Activated CD4-positive, alpha-beta T cell treated with anti-CD3 and anti-CD28 coated beads, Interleukin-2, amount 50 U/mL, for 16 hours (primary cell): ENCODE measurements at places on chromosomes 2 and 18.

DNA sequence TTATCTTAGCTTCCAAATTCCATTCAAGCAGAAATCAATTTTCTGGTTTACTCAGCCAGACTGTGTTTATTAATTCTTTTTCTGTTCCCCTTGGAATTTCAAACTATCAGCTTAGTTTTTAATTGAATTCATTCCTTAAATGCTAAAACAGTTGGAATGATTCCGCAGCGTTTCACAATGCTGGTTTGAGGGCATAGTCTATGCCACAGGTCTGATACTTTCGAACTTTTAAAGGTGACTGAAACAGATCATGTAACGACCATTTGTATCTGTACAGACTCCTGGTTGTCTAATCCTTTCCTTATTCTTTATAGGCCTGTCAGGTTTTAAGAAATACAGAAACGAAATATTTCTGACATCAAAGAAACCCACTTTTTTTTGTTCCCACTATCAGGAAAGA, 45.4 kb downstream of the STPG4 start:
- no peak for DNase-seq

GRCh38 chr2:112062894-112063293, 7.8 kb downstream of the TMEM87B start:
- peak; percentile 37 for DNase-seq

DNA sequence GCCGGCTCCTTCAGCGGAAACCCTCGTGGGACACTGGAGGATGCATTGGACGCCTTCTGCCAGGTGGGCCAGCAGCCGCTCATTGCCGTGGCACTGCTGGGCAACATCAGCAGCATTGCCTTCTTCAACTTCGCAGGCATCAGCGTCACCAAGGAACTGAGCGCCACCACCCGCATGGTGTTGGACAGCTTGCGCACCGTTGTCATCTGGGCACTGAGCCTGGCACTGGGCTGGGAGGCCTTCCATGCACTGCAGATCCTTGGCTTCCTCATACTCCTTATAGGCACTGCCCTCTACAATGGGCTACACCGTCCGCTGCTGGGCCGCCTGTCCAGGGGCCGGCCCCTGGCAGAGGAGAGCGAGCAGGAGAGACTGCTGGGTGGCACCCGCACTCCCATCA, 7.8 kb upstream of the CENPA start:
- no peak for DNase-seq

DNA sequence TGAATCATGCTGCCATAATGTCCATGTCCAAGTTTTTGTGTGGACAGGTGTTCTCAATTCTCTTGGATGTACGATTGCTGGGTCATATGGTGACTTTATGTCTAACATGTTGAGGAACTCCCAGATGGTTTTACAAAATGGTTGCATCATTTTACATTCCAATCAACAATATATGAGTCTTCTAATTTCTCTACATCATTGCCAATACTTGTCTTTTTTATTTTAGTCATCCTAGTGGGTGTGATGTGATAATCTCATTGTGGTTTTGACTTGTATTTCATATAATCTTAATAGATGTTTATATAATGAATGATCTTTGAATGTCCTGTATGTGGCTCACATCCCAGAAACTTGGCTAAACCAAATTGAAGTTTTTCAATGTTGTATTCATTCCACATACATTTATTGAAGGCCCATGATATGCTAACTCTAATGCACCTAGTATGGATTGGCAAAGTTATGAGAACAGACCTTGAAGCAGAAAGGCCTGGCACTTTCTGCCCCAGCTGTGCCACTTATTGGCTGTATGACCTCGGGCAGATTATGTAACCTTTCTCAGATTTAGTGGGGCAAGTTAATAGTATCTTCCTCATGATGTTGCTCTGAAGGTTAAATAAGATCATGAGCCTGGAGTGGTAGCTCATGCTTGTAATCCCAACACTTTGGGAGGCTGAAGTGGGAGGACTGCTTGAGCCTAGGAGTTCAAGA, 205.4 kb downstream of the RAB3GAP1 start:
- no peak for DNase-seq

- DNase-seq, result peak; percentile 10
Measured at GRCh38 chr2:99088017-99088416, 53.5 kb upstream of the C2orf15 start.

GRCh38 chr2:30583204-30583749, 136.2 kb downstream of the LCLAT1 start:
- no peak for DNase-seq

DNA sequence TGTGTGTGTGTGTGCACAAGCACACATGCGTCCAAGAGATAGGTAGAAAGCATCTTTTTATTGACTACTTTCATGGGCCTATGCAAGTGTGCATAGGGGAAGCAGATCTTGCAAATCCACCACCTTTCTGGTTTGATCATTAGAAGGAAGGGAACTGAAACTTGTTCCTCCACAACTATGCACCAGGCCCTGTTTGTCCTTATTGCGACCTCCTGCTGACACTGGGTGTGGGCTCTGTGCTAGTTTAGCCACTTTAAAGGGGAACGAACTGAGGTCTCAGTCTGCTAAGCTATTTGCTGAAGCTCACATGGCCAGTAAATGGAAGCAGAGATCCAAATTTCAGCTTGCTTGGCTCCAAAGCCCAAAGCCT, 32.1 kb upstream of the INSIG2 start:
- DNase-seq, result no peak

- DNase-seq, result no peak
Measured at GRCh38 chr2:10977621-10978020, 65.9 kb downstream of the KCNF1 start.

GRCh38 chr2:27765621-27766286, 5.8 kb upstream of the MRPL33 start:
- peak; percentile 29 for DNase-seq

DNA sequence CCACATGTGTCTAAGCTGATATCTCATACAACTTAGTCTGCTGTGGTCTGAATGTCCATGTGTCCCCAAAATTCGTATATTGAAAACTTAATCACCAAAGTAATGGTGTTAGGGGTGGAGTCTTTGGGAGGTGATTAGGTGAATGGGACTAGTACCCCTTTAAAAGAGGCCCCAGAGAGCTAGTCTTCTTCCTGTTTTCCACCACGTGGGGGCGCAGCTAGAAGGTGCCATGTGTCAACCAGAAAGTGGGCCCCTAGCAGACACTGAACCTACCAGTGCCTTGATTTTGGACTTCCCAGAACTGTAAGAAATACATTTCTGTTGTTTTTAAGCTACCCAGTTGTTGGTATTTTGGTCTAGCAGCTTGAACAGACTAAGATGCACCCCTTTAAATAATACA, 86.6 kb downstream of the ASB1 start:
- peak; percentile 37 for DNase-seq

DNA sequence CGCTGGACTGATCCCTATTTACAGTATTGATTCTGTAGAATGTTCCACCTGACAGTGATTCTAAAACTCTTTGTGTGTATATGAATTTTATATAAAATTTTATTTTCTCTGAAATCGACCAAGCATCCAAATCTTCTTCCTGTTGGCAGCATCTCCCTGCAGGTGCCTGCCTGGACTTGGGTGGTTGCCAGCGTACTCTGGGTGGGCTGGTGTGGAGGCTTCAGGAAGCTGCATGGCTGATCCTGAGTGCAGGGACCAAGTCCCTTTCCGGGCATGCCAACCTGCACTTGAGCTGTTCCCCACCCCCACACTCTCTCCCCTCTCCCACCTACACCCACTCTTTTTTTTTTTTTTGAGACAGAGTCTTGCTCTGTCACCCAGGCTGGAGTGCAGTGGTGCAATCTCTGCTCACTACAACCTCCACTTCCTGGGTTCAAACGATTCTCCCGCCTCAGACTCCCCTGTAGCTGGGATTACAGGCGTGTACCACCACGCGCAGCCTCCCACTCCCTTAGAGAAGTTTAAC, 53.2 kb upstream of the ALKAL2 start:
- no peak for DNase-seq

DNA sequence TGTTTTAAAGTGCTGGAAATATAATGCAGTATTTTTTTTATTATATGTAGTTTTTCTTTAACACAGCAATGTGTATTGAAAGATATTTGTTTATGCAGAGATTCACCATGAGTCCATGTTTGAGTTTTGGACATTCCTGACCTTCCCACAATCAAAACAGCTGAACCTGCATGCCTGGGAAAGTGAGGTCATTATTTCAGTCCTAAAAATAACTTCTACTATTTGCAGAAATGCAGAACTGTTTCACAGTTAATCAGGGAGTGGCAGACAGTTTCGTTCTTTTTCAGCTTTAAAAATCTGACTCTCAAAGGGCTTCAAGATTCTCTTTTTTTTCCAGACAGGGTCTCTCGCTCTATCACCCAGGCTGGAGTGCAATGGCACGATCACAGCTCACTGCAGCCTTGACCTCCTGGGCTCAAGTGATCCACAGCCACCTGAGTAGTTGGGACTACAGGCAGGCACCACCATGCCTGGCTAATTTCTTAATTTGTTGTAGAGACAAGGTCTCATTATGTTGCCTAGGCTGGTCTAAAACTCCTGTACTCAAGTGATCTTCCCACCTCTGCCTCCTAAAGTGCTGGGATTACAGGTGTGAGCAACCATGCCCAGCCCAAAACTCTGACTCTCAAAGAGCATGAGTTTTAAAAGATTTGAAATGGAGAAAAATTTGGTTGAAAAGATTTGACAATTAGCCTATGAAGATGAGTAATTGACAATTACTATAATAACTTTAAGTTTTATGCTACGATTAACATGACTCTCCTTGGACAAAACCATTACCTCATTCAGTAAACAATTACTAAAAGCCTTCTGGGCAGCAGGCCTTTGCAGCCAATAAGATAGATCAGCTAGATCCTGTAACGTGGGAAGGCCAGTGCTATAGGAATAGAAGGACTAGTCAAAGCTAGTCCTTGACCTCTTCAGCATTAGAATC, 5.0 kb upstream of the MYL12B start:
- DNase-seq, result no peak

- no peak for DNase-seq
Measured at GRCh38 chr2:84388133-84388532, 70.9 kb downstream of the SUCLG1 start.

DNA sequence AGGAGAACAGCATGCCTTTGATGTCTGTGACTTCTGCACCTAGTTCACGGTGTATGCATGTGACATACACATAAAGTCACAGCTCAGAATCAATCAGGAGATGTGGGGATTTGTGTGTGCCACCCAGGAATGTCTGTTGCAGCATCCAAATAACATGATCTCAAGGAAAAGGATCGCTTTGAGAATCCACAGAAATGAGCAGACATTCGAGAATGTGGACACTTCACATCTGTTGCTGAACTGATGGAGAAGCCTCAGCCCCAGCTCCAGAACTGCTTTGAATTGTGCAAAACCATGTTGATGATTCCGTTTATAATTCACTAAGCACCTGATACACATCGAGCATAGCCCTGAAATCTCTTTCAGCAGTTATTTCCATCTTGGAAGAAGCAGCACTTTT, 208.6 kb downstream of the CMPK2 start:
- no peak for DNase-seq

DNA sequence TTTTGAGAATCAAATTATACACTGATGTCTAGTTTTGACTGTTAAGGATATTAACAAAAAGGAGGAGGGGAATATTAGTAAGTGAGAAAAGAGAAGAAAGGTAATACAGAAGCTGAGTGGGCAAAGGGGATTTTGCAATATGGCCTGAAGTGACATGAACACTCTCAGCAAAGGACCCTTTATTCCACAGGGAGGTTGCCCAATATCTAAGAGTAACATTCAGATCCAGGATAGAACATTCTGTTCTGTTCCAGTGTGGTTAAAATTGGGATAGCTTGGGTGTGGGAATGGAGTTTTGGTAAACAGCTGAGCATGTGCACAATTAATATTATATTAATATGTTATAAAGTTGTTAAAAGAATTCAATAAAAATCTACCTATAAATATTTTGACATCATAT, 120.1 kb downstream of the ZNF385B start:
- no peak for DNase-seq

DNA sequence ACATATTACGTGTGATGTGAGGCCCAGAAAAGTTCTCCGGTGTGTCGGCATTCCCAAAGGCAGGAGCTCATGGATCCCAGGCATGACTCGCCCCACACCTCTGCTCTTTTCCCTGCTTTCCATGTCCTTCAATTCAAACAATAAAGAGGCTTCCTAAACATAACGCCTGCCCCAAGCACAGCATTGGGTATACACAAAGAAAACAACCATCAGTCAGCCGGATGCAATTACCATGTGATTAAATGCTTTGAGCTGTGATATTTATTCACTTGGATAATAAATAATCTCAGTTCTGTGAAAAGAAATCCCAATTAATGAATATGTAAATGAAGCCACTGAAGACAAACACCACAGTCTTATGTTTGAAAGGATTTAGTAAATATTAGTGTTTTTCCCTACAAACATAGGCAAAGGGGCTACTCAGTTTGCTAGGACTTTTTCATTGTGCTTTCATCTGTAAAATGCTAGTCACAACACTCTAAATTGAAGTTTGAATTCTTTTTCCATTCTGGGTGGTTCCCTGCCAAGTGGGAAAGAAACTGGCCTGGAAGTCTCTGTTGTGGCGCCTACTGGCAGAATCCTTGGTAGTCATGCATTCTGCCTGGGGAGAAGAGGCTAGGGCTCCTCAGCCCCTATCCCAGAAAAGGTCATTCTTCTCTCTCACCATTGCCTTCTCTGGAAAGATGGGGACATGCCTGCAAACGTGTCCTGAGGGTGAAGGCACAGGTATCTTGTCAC, 144.7 kb downstream of the COL6A3 start:
- DNase-seq, result no peak

GRCh38 chr2:9753276-9753600, 90.0 kb upstream of the TAF1B start:
- peak; percentile 92 for DNase-seq

DNA sequence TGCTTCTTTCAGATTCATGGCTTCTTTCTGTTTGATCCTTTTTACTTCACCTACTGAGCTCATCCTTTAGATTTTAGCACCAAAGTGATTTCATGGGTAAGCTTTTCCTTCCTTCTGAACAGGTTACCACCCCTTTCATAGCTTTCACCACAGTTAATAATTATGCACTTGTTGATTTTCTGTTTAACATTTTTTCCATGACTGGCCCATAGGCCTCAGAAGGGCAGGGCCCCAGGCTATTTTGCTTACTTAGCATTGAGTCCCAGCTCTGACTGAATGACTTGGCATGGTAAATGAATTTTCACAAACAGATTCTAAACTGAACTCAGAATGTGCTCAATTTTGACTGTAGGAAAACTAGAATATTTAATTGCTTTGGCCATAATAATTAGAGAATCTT, 177.0 kb downstream of the GCA start:
- no peak for DNase-seq

GRCh38 chr18:23648940-23649607, 13.6 kb downstream of the ANKRD29 start:
- no peak for DNase-seq

DNA sequence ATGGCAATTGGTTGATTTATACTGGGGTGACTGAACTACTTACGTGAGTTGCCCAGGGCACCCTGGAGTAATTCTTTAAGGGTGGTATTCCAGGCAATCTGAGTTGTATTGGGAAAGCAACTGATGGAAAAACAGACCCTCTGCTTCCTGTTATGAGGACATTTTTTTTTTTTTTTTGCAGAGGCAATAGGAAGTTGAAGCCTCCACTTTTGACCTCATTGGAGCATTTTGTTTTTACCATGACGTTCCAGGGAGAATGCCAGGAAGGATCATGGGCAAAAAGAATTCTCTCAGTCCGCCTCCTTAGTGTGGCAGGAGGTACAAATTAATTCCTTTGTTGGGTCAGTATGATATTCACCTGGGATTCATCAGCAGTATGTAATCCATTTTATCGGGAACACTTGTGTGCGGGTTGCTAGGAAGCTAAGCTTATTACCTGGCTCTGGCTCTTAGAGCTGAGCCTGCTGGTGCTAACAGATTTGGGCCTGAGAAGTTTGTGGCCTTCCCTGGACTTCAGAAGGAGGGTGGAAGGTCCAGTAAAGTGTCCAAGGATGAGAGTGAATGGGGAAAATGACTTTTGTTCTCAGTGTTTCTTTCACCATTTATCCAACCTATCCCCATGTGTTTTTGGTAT, 272.9 kb upstream of the EPAS1 start:
- DNase-seq, result no peak
